ENCODE measurements at places on chromosomes 2 and 18.

- no peak for DNase-seq
These were observed 311.6 kb upstream of the NRP2 start for GRCh38 chr2:205370726-205371125.

- DNase-seq: peak; percentile 22
These were observed 1.1 kb upstream of the SNTG2 start for GRCh38 chr2:949384-950079.

DNA sequence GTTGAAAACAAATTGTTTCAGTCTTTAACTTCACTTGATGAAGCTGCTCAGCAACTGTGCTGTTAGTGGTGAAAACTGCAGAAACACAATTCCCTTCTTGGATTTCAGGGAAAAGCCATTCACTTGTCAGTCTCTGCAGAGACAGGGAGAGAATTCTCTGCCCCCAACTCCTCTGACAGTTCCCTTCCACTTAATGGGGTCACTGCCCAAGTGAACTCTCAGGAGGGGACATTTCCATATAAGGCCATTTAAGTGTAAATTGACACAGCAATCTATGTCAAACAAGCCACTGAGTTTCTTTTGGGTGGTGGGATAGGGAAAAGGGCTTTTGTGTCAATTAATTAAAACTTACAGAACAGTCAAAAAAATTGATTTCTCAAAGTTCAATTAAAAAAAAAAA lies 51.4 kb upstream of the DNER start:
- DNase-seq: no peak

GRCh38 chr2:144572977-144573376 lies 53.1 kb upstream of the ZEB2 start:
- DNase-seq: no peak

- DNase-seq: peak; percentile 21
These were observed 111.8 kb downstream of the HDAC4 start for GRCh38 chr2:239288951-239289511.

DNA sequence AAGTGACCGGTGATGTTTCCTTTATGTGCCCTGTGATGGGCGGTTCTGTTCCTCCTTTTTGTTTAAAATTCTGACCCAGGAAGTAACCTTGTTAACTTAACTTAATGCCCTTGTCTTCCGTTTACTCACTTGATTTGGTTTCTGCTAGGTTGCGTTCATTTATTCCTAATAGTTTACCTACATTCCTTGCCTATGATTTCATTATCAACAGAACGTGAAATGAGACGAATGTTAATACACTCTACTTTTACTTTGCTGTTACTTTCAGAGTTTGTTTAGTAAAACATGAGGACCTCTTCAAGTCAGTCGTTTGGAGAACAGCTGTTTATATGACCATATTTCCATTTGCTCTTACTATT lies 638 bp downstream of the CEP192 start:
- no peak for DNase-seq

DNA sequence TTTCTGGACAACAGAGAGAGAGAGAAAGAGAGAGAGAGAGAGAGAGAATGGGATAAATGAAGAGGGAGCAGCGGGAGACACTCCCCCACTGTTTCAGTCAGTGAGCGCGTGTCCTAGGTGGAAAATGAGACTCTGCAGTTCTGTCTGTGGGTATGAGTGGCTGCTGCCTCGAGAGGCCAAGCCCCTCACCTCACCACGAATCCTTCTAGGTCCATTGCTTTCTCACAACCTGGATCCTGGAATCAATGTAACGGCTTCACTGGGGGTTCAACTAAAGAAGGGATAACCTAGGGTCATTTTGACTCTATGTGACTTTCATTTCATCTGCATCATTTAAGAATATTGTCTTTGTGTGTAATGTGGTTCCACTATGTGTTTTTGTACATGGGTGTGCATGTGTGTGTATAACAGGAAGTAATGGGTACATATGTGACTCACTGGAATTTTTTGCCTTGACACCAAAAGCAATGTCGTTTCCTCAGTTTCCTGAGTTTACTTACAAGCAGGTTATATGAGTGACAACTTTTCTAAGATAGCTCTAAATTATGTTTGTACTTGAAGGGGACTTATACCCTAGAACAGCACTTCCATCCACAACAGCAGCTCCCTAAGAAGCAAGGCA lies 221.4 kb upstream of the TRIB2 start:
- no peak for DNase-seq

DNA sequence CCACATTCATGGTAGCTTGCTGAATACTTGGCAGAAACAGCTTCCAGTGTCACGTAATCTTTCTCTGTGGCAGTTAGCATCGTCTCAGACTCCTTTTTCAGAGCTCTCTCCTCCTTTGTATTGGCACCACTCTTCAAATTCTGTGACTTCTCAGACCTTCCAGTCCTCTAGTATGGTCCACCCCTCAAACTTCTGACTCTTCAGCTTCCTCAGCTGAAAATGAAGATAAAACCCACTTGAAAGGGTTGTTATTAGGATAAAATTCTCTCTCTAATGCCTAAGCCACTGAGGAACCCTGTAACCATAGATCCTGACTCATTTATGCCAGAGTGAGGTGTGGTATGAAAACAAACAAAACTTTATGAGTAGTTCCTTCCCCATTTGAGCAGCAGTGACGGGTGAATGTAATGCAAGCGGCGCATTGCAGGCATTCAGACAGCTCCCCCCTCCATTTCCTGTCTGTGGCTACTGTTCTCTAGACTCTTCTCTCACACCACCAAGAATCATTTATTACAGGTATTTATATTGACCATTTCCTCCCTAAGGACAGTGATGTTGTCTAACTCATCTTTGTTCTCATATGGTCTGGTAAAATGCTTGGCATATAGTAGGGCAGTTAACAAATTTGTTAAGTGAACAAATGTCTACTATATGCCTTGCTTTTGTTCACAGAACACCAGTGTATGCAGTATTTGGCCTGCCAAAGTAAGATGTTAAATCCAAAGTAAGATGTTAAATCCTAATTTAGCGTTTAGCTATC lies 35.3 kb downstream of the GALNT1 start:
- DNase-seq: peak; percentile 71

- DNase-seq: peak; percentile 5
These were observed 216.3 kb downstream of the BCL11A start for GRCh38 chr2:60337142-60337497.

DNA sequence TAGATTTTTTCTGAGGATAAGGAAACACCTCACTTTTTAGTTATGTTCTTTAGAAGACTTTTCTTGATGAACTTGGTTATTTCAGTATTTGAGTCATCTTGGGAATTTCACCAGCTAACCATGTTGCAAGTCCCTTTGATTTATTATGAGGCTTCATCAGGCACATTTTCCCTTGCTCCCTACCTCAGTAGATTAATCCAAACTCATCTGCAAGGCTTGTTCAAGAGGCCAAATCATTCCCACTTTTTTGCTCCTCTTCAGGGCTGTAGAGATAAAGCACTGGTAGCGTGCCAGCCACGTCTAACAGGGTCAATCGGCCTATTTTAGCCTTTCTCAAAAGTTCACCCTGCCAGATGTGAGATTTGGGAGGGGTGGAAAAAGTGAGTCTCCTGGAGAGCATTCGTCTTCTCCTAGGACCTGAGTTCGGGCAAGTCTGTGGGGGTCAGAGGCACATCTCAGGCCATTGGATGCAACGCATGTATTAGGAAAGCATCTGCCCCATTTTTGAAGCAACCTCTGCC lies 120.3 kb downstream of the RDH14 start:
- peak; percentile 36 for DNase-seq

- no peak for DNase-seq
These were observed 879.5 kb downstream of the TRIB2 start for GRCh38 chr2:13596233-13596632.

GRCh38 chr2:228474466-228474865 lies 293.0 kb upstream of the SPHKAP start:
- peak; percentile 46 for DNase-seq

DNA sequence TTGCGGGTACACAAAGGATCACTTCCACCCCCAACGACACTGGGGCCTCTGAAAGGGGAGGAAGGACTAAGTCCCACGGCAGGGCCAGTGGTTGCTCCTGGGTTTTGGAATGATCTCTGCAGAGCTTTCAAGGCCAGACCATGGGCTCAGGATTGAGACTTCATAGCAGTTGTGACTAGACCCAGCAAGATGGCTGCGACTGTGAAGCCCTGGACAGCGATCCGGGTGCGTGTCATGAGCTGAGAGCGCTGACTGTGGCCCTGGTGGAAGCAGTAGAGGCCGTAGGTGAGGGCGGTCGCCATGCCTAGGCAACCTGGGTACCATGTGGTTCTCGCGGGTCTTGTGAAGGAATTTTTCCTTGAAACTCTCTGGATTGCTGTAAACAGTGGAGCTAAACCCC lies 27.3 kb downstream of the NCL start:
- no peak for DNase-seq

DNA sequence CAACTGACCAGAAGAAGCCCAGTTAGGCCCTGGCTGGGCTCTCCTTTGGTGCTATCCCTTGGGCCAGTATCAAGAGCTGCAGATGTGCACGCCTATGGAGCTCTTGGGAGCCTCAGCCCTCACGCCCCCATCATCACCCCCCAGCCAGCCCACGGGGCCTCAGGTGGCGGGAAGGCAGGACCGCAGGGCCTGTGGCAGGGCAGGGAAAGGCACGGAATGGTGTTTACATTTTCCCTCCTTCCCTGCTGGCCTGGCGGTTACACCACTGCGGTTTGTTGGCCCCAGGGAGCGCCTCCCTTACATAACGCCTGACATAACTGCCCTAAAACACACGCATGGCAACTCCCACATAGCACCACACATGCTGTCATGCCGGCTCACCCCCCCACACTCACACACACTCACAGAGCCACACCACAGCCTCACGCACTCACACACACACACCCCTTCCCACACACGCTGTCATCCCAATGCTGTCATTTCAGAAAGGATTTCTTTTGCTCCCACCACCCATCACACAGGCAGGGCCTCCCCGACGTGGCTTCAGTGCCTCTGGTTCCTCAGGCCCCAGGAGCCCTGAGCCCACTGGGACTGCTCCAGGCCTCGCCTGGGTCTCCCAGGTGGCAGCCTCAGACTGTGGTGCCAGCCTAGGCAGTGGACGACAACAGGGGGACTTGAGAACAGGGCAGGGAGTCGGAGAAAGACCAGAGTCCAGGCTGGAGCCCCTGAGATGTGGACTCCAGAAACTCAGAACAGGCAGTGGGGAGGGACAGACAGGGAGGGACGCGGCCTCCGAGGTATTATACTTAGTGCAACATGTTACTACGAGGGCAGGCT lies 15.7 kb downstream of the ZFP36L2 start:
- no peak for DNase-seq

DNA sequence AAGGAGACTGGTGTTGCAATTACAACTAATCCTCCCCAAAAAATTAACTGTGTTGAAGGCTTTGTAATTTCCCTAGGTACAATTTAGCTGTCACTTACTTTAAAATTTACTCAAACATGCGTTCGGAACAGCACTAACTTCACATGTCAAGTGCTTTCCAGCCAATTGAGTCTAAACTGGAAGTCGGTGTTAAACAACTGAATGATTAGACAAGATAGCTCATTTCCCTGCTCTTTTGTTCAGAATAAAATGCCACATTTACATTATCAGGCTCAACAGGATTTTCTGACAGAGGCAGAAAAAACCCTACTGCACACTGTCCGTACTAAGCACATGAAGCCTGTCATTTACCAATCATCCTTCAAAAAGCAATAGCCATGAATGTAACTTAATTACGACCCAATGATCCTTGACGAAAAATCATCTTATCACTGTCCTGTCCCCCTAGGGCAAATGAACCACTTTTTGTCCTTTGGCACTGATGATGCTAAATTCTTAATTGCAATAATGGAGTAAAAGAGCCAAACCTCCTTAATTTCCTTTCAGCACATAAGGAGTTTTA lies 56.0 kb downstream of the LRPPRC start:
- DNase-seq: no peak

DNA sequence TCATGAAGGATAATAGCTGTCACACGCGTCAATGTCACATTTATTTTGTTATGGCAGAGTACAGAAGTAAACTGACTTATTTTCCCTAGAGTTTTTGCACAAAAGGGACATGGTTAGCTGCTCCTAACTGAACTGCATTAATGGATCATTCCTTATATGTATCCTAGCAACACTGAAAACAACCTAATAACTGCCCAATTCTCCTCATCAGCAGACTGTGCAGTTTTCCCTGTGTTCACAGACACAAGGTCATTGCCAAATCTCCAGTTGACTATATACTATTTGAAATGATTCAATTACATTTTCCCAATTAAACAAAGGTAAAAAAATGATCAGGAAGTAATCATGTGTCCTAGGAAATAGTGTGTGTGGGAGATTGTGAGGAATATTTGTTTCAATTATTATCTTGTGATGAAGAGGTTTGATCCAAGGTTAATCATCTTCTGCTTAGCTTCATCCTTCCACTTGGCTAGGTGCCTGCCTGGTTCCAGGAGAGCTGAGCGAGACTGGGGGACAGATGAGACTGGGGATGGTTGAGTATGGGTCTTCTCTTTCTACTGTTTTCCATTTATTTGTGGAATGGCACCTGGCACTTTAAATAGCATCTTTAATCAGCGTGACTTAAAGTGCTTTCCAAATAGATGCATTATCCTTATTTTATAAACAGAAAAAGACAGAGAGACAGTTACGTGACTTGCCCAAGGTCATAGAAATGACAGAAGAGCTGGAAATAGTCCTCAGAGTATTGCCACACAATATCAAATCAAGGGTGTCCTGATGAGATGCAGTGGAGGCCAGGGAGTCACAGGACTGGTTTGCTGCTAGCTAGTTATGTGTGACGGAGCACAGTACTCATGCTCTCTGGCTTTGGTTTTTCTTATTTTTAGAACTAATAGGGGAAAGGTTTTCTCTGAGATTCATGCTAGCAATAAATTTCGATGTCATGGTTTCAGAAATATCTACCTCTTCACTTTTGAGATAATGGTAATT lies 335.6 kb downstream of the PIK3C3 start:
- DNase-seq: no peak

GRCh38 chr2:88737385-88737784 lies 45.9 kb downstream of the RPIA start:
- DNase-seq: no peak

- no peak for DNase-seq
These were observed 147.3 kb upstream of the SLC14A2 start for GRCh38 chr18:45467945-45468344.

DNA sequence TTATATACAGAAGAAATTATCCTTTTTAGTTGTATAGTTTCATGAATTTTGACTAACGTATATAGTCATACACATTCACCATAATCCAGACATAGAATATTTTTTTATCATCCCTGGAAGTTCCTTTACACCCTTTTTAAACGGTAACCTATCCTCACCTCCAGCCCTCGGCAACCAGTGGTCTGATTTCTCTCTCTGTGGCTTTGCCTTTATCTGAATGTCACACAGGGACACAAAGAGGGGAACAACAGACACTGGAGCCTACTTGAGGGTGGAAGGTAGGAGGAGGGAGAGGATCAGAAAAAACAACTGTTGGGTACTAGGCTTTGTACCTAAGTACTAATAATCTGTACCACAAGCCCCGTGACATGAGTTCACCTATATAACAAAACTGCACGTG lies 191.9 kb downstream of the MC4R start:
- DNase-seq: no peak

- peak; percentile 65 for DNase-seq
These were observed 1.5 kb downstream of the KLF7 start for GRCh38 chr2:207164006-207164831.

- no peak for DNase-seq
These were observed 370.2 kb downstream of the PTPRM start for GRCh38 chr18:7937268-7937667.

Measured in adipocyte (in vitro differentiated cells).